Frontal cortex (tissue), 4 donors: ENCODE measurements at places on chromosomes 2 and 18. TPM values are rescaled to one million over a fixed set of nuclear protein-coding genes. Genes with fewer than 3 reads are reported as not detected.

DSG1 gene
- total RNA-seq = under 0.01 TPM

RPRM gene
- 154 TPM for total RNA-seq

RTP5 gene
- total RNA-seq = 2.4 TPM

EGR4 gene
- not detected for total RNA-seq

ELOA2 gene
- total RNA-seq = not detected

POTEC gene
- total RNA-seq = under 0.01 TPM

CHRNG gene
- not detected for total RNA-seq

SLC14A1 gene
- total RNA-seq = 3.7 TPM

RGPD5 gene
- 22.4 TPM for total RNA-seq

COL3A1 gene
- 88.0 TPM for total RNA-seq

COL5A2 gene
- total RNA-seq = 19.2 TPM

NPHP1 gene
- 7.3 TPM for total RNA-seq

ZC3H15 gene
- total RNA-seq = 63.2 TPM

TNFAIP6 gene
- 0.41 TPM for total RNA-seq

ACVR2A gene
- total RNA-seq = 157 TPM

PLCL1 gene
- 32.6 TPM for total RNA-seq

DES gene
- total RNA-seq = 0.41 TPM

FHOD3 gene
- 46.9 TPM for total RNA-seq

INHBB gene
- total RNA-seq = 3.3 TPM

STK25 gene
- total RNA-seq = 181 TPM

FRZB gene
- 17.1 TPM for total RNA-seq

EPB41L3 gene
- total RNA-seq = 57.5 TPM

KATNAL2 gene
- 3.7 TPM for total RNA-seq

KLF7 gene
- 52.6 TPM for total RNA-seq

FBXO48 gene
- total RNA-seq = 0.82 TPM

STPG4 gene
- total RNA-seq = 0.41 TPM

FSIP2 gene
- total RNA-seq = 2.0 TPM

KCNG2 gene
- under 0.01 TPM for total RNA-seq

ESPNL gene
- under 0.01 TPM for total RNA-seq

LIPG gene
- 10.2 TPM for total RNA-seq

ANKRD30B gene
- 3.3 TPM for total RNA-seq

OTOF gene
- 1.6 TPM for total RNA-seq

STAT4 gene
- total RNA-seq = 5.3 TPM

OBSL1 gene
- 40.4 TPM for total RNA-seq

CSRNP3 gene
- 214 TPM for total RNA-seq

NR4A2 gene
- 15.1 TPM for total RNA-seq

LIMS2 gene
- 1.2 TPM for total RNA-seq

CLEC4F gene
- total RNA-seq = not detected

FEV gene
- total RNA-seq = not detected

DLX1 gene
- total RNA-seq = 21.6 TPM

IKZF2 gene
- 11.0 TPM for total RNA-seq

BIRC6 gene
- 257 TPM for total RNA-seq

ATP6V1C2 gene
- total RNA-seq = 1.2 TPM
